PC-9 (cell line): ENCODE measurements at places on chromosomes 2 and 18.
A peak's percentile ranks its signal among the peaks of the same experiment; 100 is the strongest.

GRCh38 chr2:214169736-214170135 lies 241.1 kb upstream of the VWC2L start:
- H3K27me3 ChIP-seq, result no peaks in the 10 kb centered on the region
- no peaks in the 10 kb centered on the region for H3K4me1 ChIP-seq
- no peaks in the 10 kb centered on the region for H3K36me3 ChIP-seq
- DNase-seq, result no peak
- no peak overlapping the region for H3K27ac ChIP-seq

GRCh38 chr2:100285011-100285410 lies 37.3 kb downstream of the LONRF2 start:
- DNase-seq, result no peak
- no peaks in the 10 kb centered on the region for H3K36me3 ChIP-seq
- no peak overlapping the region for H3K4me3 ChIP-seq
- H3K27ac ChIP-seq, result no peak overlapping the region
- no peaks in the 10 kb centered on the region for H3K4me1 ChIP-seq

GRCh38 chr18:12011199-12011956 lies 30.1 kb downstream of the IMPA2 start:
- no peak for DNase-seq
- no peaks in the 10 kb centered on the region for H3K36me3 ChIP-seq
- H3K27ac ChIP-seq, result no peak overlapping the region
- no peaks in the 10 kb centered on the region for H3K27me3 ChIP-seq
- H3K4me3 ChIP-seq, result no peak overlapping the region
- H3K4me1 ChIP-seq, result peaks cover 16% of the 10 kb centered on the region

DNA sequence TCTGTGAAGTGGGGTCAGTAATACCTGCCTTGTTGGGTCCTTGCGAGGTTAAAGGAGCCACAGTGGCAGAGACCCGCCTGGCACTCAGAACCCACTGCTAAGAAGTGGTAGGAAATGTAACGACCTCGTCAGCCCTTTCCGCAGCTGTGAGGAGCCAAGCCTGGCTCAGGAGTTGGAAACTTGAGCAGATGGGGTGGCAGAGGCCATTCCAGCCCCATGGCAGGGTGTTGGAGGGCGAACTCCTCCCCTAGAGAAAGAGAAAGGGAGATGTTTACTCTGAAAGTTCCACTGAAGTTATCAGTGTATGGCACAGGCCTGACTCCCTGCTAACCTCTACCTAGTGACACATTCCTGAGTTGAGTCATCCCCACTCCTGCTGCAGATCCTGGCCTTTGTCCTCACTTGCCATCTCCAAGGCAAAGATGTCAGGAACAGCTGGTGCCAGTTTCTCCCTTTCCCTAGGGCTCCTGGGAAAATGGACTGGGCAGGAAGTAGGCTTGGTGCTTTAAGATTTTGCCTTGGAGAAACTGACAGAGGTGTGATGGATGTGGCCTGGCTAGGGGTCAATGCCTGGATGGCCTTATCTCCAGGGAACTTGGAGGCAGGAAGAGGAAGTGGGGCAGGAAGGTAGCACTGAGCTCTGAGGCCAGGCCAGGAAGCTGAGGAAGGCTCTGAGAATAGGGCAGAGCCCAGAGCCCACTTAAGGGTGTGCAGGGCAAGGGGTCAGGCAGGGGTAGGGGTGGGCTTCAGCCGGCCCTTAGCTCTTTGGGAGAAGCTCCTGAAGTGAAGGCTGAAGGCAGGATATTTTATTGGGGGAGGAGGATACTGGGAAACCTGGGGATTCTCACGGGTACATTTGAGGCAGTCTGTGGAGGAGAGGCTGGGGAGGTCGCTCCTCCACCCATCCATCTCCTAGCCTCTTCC lies 888 bp downstream of the VAMP5 start:
- 0 out of 2 replicates have a peak, but pooled peaks cover 7% of the 10 kb centered on the region for H3K36me3 ChIP-seq
- peak overlapping the region; percentile 60 for H3K27ac ChIP-seq
- H3K27me3 ChIP-seq, result no peaks in the 10 kb centered on the region
- DNase-seq, result peak; percentile 89

GRCh38 chr2:98576666-98577312 lies 31.5 kb downstream of the COA5 start:
- no peak overlapping the region for H3K4me3 ChIP-seq
- no peaks in the 10 kb centered on the region for H3K27me3 ChIP-seq
- no peaks in the 10 kb centered on the region for H3K36me3 ChIP-seq

DNA sequence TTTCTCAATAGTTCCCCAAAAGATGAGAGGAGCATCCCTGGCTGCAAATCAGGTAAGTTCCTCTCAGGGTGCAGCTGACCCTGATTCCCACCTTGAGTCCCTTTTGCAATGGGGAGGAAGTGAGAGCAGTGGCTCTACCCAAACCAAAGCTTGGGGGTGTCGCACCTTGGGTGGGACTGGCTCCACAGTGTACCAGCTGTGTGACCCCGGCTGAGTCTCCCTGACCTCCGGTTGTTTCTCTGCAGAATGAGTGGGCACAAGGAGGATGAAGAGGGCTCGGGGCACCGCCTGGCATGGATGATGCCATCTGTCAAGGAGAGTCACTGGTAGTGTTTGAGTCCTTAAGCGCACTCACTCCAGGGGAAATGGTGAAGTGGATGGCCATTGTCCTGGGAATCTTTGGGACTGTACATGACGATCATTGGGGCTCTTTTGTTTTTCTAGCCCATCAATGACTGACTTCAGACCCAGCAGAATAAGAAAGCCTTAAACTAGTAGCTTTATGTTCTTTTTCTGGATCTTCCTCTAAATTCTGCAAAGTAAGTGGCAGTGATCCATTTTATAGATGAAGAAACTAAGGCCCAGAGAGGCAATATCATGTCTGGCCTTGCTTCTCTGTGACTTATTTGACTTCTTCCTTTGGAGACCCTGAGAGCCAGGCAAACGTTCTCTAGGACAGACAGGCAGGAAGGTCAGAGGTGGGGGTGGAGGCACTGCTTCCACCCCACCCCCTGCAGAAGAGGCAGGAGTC lies 106.3 kb upstream of the ST3GAL5 start:
- H3K4me1 ChIP-seq, result peaks cover 18% of the 10 kb centered on the region; the same call in 1 of the 2 replicates
- no peak overlapping the region for H3K4me3 ChIP-seq
- no peak for DNase-seq
- no peaks in the 10 kb centered on the region for H3K27me3 ChIP-seq
- H3K27ac ChIP-seq, result no peak overlapping the region
- H3K36me3 ChIP-seq, result no peaks in the 10 kb centered on the region

DNA sequence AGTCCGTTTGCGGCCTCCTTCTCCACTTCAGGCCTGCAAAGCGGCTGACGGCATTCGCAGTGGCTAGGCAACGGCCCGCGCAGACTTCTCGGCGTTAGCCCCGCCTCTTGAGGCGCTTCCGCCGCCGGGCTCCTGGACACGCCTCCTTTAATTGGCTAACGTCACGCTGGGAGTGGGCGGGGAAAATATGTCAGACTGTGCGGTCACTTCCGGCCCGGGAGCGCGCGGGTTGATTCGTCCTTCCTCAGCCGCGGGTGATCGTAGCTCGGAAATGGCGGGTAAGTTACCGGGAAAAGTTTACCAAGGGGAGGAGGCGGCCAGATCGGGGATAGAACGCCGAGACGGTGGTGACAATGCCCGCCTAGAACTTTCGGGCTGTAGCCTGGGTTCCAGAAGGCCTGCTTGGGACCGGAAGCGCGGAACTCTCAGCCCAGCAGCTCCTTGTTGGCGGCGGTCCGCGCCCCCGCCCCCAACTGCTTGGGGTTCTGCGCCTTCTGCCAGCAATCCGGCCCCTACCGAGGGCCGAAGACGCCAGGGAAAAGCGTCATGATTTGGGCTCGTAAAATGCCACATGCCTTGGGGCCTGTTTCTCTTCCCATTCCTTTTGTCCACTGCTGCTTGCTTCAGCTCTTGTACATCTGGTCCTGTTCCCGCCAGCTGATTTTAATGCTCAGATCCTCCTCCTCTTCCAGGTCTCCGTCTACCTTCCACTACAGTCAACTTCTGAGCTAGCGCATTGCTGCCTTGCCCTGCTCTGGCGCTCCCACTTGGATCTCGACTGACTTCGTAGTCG lies at the start of gene HAT1:
TSS of gene HAT1 (plus strand) at position 232 of the 793 bp plus-strand sequence. CDS start at position 272, 40 bp downstream.
- H3K36me3 ChIP-seq, result peaks cover 29% of the 10 kb centered on the region
- H3K27me3 ChIP-seq, result no peaks in the 10 kb centered on the region
- peak within 1 kb of the TSS; percentile 68 for H3K4me3 ChIP-seq
- H3K27ac ChIP-seq, result peak within 1 kb of the TSS; percentile 52
- peaks cover 25% of the 10 kb centered on the region for H3K4me1 ChIP-seq

DNA sequence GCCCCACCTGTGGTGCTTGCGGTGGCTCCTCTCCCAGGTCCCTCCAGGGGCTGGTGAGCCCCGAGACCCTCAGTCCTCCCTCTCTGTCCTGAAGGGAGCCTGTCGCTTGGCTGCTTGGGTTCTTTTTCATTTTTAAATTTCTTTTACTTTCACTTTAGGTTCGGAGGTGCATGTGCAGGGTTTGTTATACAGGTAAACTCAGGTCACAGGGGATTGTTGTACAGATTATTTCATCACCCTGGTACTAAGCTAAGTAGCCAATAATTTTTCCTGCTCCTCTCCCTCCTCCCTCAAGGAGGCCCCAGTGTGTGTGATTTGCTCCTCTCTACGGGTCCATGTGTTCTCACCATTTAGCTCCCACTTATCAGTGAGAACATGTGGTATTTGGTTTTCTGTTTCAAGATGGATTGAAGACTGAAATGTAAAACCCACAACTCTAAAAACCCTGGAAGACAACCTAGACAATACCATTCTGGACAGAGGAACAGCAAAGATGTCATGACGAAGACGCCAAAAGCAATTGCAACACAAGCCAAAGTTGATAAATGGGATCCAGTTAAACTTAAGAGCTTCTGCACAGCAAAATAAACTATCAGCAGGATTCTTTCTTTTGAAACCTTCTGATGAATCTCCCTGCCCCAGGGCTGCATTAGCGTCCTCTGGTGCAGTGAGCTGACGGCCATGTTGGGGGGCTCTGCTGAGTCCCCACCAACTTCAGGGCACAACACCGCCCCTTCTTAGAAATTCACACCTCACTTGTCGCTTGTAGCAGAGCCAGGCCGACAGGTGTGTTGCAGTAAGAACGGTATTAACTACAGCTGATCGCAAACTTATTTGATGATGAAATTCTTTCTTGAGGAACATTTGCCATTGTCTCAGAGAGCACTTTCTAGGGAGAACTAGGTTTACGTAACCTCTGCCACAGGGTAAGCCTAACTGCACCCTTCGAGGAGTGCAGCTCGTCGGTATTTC lies 135.3 kb downstream of the ZNF236 start:
- no peaks in the 10 kb centered on the region for H3K4me1 ChIP-seq
- 0 out of 2 replicates have a peak, but pooled peaks cover 2% of the 10 kb centered on the region for H3K36me3 ChIP-seq
- DNase-seq, result no peak
- H3K4me3 ChIP-seq, result no peak overlapping the region
